Panc1 (cell line): ENCODE measurements at places on chromosomes 3 and 15.
A peak's percentile ranks its signal among the peaks of the same experiment; 100 is the strongest.

DNA sequence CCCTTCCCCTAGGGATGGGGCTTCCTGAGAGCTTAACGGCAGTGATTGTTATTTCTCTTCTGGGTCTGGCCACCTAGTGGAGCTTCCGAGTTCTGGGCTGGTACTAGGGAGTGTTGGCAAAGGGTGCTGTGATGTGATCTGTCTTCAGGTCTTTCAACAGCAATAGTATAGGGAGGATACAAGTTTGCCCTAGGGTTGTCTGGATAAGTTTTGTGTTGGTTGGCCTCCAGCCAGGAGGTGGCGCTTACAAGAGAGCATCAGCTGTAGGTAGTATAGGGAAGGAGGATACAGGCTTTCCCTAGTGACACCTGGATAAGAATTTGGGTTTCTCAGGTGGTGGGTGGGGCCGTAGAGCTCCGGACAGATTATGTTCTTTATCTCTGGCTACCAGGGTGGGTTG is 19.2 kb upstream of the CPOX start:
- DNase-seq: no peak

DNA sequence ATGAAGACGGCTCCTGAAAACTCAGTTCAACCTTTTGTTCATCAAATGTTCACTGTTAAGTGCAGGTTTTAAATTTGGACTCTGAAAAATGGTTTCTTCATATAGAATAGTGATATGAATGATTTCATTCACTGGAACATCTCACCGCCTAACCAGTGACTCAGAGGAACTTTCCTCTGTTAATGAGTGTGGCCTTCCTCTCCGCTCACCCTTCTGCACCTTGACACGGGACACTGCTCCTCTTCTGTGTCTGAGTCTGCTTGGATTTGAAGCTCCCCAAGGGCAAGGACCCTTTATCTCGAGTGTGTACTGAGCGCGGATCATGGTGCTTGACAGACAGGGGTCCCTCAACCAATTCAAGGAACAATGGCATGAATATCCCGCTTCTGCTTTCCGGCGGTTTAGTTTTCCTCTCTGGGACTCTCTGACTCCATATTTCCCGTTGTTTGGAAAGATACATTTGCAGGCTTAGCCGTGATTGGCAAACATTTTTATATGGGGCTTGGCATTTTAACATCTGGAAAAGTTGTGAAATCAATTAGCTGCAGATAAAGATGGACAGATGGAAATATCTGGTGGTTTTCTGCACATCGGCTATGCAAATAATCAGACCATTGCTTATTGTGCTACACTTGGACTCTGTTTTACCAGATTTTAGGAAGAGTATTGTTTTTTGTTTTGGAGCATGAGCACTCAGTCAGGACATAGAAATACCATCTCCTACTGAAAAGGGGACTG is 20.9 kb downstream of the KBTBD8 start:
- DNase-seq: no peak

DNA sequence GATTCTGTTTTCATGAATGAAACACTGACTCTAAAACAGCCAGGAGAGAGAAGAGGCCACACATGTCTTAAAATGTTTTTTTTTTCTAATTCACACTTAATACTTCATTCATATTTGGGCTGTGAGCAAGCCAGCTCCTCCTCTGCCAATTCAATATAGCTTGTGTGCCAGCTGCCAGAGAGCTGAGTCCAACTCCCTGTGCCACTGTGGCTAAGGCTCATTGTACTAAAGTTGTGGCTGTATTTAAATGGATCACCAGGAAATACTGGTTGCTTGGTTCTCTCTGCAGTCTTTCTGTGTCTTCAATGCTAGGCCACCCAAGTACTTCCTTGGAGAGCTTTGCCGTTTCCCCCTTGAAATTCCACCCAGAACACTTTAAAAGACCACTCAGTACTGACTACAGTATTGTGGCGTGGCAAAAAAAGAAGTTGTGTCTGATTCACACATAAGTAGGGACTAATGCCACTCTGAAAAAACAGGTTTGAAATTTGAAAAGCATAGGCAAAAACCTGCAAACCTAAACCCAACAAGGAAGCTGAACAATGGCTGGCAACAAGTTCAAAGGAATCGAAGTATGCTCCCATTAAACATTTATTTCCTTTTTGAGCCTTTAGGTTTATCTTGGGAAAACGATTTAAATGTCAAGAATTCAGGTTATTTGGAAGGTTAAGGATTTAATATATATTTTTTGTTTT is 524.7 kb downstream of the DIPK2A start:
- no peak for DNase-seq

GRCh38 chr3:134242649-134243617 is 7.7 kb downstream of the RYK start:
- DNase-seq: peak; percentile 55

DNA sequence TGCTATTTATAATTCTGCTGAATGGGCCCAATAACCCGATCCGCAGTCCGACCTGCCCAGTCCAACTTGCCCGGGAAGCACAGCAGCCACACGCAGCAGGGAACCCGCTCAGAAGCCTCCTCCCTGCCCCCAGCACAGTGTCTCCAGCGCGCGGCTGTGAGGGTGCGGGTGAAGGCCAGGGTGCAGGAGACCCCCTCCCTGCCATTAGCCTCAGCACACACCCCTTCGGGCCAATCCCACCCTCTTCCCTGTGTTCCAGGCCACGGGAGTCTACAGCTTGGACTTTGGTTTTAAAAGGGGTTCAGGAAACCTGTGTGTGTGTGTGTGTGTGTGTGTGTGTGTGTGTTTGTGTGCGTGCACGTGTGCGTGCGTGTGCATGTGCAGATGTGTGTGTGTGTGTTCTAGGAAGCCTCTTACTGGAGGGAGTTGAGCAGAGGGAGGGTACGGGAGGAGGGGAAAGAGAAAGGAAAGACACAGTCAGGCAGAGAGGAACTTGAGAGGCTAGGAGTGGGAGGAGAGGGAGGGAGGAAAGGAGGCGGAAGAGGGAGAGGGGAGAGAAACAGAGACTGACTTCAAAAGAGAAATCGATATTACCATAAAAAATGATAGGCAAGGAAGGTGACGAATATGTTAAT is 34.2 kb downstream of the ATP2B2 start:
- no peak for DNase-seq

- DNase-seq: no peak
Measured at GRCh38 chr15:89978914-89979313, 22.2 kb upstream of the ZNF710 start.

DNA sequence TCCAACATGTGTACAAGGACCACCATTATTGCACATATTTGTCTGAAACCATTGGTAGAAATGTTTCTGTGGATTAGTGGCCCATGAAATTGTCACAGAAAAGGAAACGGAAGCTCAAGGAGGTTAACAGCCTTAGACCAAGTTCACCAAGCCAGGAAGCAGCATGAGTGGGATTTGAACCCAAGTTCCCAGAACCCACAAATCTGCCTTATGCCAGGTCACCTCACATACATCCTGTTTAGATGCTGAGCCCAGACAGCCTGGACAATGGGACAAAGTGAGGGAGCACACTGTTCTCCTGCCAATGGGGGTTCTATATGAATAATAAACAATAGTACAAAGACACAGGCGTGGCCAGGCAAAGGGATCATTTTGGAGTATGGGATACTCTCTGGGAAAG is 59.6 kb upstream of the CA12 start:
- DNase-seq: no peak

DNA sequence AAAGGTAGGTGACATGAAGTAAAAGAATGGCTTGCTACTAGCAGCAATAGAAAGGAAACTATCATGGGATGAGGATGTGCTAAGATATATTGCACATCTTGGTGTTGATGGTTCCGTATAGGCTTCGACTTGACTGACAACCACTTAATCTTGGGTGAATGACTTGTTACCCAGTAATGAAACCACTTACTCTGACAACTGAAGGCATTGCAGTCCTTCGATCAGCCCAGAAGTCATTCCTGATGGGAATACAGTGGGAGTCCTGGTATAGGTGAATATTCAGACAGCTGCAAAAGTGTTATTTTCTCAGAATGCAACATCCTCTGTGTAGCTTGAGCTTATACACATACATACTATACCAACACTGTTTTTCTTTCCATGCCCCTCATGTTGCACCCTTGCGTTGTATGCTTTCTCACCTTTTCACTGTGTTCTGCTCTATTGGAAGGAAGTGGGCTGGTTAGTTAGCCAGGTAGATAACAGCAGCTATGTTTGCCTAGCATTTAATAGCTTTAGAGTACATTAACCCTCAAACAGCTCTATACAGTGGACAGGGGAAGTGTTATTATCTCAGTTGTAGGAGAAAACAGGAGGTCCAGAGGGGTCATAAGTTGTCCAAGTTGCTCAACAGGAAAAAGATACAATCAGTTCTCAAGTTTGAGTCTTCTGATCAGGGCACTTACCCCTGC is 376.5 kb downstream of the MFSD1 start:
- no peak for DNase-seq

DNA sequence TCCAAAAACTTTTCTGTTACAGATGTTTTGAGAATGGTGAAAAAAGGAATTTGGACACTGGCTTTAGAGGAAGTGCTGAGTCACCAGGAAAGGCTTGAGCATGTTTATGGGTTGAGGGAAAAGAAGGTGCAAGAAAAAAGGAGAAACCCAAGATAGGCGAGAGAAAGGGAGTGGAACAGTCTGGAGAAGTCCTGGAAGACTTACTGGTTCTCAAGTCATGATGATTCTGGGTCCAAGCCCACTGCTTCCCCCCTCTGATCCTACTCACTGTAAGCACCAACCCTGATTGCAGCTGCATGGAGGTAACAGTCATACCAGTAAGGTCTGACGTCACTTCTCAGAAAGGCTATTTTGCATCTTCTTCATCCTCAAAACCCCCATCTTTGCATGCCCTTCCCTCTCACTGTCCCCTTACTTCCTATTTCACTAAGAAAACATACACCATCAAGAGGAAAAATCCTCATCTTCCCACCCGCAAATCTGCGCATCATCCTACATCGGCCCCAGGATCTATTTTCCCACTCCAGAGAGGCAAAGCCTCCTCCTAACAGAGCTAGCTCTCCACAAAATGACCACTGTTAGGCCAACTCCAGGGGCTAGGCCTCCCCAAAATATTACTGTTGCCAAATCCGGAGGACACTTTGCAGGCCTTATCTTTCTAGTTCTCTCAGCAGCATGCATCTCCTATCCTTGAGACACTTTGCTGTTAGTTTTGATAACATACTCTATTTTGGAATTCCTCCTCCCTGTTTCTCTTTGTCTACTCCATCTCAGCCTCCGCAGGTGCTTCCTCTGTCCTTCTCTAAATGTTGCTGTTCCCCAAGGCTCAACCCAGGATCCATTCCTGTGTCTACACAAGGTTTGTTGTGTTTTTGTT is 3.2 kb upstream of the ATP13A3 start:
- no peak for DNase-seq
